SJCRH30 (cell line): ENCODE measurements at places on chromosomes 11 and 22.

- DNase-seq, result no peak
Measured at GRCh38 chr11:69848201-69848600, 29.0 kb upstream of the FGF3 start.

- DNase-seq, result no peak
Measured at GRCh38 chr11:61416941-61417340, 12.8 kb downstream of the CPSF7 start.

DNA sequence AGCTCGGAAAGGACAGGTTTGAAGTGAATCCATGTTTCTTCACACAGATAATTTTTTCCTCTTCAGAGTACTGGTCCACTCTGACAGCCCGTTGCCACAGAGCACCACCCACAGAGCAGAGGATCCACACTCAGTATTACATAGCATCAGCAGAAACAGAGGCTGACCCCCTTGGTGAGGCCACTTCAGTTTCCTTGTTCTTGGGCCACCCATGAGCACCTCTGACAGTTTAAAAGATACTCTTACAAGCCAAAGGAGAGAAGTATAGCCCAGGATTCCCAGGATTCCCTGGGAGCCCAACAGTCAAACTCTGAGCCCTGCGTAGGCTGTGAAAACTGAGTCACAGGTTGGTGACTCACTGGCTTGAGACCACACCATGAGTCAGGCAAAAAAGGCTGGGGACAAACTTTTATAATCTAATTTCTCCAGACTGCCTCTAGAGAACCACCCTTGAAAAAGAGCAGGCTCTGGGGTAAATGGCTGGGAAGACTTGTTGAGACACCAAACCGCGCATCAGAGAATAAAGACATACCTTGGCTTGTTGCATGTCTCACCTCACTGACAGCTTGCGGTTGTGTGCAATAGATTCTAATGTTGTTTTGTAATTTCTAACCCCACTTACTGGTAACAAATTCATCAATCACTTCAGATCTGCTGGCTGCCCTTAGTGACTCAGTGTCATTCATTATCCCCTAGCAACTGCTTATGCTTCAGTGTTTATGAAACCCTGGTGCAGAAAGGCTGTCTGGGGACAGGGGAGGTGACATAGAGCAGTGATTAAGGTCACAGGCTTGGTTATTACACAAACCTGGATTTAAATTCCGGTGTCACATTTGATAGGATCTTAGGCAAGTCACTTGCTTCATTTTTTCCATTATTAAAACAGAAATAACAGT is 56.9 kb upstream of the PRSS23 start:
- peak; percentile 46 for DNase-seq

DNA sequence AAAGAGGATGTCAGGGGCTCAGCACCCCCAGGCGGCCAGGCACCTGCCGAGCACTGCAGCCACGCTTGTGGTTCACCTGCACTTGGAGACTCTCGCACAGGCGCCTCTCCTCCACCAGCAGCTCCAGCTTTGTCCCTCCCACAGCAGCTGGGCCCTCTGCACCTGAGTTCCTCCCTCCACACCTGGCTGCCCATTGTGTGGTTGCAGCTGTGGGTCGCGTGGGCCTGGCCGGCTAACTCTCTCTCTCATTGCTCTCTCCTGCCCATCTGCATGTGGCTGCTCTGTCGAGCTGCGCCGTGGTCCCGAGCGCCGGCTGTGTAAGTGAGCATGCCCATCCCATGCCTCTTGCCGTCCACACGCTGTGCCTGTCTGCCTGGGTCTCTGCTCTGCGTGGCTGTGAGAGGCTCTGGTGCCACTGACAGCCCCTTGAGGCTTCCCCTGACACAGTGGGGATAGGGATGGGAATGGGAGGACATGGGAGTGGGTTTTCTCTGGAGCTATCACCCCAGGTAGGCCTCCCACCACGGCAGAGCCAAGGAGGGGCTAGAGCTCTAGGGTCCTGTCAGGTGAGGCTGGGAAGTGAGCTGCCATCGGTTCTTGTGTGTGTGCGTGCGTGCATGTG is 8.5 kb upstream of the ACR start:
- DNase-seq, result no peak
